ENCODE measurements at places on chromosomes 16 and 17.

GRCh38 chr17:56638591-56639051 lies 45.1 kb downstream of the NOG start:
- DNase-seq: no peak

DNA sequence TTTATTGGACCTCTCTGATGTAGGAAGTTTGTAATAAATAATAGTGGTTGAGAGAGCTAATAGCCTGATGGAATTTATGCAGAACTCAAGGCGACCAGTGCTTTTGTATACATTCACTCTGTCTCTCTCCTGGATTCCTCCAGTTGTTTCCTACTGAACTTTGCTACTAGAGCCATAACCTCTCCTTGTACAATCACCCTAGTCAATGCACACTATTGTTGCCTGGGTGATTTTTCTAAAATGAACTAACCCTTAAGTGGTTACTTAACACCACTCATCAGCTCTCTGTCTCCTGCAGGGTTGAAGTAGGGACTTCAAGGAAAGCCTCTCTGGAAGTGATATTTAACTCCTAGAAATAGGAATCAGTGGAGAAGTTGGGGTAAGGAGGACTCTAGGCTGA lies 9.7 kb downstream of the PHKB start:
- DNase-seq: no peak

GRCh38 chr17:32927201-32927723 lies 691 bp upstream of the TMEM98 start:
- no peak for DNase-seq

- no peak for DNase-seq
These were observed 141.7 kb downstream of the CDK5R1 start for GRCh38 chr17:32628271-32629044.

DNA sequence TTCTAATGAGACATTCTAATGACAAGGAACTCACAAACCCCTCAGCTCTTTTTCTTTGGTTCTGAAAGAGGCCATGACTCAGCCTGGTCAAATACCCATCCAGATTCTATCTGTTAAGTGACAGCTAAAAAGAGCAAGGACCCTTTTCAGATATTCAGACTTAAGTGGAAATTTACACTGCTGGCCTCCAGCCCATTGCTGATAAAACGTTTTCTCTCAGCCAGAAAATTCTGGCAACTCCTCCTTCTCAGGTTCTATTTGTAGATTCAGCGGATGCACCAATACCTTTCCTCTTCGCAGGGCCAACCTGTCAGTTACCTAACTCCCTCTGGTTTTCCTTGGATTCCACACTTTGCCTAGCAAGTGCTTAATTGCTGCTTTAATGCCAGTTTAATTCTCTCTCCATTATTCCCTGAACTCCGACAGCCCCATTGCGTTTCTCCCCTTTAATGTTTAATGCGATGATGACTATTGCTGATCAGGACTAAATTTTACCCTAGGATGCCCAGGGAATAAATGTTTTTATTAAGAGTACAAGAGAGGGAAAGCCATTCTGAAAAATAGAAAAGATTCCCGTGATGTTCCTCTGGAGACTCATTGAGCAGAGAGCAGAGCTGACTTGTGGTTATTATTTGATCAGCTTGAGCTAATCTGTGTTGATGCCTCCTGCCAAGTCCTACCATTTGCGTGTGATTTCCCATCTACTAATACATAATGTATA lies 35.9 kb upstream of the TOM1L1 start:
- no peak for DNase-seq

- DNase-seq: peak; percentile 27
These were observed 6.6 kb downstream of the WFIKKN2 start for GRCh38 chr17:50841949-50842354.

DNA sequence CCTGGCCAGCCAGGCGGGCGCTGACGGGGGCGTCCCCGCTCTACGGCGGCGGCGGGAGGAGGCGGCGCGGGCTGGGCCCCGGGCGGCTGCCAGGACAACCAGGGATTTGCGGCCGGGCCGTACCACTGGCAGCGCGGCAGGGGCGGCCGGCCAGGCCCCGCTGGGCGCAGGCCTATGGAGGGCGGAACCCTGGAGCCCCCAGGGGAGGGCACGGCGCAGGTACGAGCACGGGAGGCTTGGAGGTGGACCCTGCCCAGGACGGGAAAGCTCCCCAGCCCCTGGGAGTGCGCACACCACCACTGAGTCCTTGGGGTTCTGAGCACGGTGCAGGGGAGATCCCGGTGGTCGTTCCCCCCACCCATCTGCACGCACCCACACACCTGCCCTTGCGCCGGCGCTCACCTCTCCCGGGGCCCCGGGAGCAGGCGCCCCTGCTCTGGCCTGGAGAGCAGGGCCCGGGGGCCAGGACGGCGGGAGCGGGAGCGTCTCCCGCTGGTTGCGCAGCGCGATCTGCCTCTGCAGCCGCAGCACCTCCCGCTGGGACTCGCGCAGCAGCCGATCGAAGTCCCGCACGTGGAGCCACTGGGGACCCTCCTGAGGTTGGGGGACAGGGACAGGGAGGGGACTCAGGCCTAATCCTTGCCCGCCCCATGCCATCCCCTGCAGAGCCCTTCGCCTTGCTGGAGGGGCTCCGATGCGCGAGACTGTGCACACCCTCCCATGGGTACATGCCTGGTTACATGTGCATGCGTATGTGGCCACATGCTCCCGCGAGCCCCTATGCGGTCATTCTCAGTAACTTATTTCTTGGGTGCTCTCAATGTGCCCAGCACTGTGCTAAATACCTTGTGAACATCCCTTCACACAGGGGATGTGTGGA lies 3.9 kb downstream of the TSPOAP1 start:
- no peak for DNase-seq

DNA sequence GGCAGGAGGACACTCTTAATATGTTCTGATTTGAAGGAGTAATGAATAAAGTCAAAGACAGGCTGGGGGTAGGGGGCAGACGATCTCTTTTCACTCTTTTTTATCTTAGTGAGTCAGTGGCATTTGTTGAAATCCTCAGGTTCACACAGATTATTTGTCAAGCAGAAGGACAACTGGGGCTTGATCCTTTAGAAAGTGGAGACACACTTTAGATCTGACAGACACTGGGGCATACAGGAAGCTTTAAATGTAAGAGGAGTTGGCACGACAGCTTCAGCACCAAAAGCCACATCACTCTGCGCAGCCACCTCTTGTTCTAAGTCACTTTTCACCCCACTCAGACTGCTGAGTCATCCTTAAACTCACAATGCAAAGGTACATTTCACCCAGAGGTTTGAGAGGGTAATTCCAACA lies 121.5 kb downstream of the STXBP4 start:
- no peak for DNase-seq

DNA sequence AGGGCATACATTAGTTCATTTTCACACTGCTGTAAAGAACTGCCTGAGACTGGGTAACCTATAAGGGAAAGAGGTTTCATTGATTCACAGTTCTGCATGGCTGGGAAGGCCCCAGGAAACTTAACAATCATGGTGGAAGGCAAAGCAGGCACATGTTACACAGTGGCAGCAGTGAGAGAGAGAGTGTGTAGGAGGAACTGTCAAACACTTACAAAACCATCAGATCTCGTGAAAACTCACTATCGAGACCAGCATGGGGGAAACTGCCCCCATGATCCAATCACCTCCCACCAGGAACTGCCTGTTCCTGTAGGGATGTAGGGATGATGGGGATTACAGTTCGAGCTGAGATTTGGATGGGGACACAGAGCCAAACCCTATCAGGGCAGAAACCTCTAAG lies 17.2 kb downstream of the NUBP1 start:
- no peak for DNase-seq

DNA sequence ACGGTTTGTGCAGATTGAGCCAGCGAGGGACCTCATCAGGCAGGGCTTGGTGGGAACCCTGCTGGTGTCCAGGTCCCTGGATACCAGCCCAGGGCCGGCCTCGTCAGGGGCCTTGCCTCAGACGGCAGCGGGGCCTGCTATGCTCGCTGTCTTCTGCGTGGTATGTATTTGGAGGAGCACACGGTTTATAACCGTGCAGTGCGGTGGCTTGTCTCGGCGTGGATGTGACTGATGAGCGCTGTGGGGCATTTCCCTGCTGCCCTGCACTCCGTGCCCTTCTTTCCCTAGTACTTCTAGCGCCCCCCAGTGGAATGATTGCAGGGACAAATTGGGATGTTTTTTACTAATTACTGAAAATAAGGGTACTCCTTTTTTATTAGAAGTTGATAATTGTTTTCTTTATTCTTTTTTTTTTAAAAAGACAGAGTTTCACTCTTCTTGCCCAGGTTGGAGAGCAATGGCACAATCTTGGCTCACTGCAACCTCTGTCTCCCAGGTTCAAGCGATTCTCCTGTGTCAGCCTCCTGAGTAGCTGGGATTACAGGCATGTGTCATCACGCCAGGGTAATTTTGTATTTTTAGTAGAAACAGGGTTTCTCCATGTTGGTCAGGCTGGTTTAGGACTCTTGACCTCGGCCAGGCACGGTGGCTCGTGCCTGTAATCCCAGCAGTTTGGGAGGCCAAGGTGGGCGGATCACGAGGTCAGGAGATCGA lies 15.3 kb downstream of the TBCD start:
- DNase-seq: no peak

DNA sequence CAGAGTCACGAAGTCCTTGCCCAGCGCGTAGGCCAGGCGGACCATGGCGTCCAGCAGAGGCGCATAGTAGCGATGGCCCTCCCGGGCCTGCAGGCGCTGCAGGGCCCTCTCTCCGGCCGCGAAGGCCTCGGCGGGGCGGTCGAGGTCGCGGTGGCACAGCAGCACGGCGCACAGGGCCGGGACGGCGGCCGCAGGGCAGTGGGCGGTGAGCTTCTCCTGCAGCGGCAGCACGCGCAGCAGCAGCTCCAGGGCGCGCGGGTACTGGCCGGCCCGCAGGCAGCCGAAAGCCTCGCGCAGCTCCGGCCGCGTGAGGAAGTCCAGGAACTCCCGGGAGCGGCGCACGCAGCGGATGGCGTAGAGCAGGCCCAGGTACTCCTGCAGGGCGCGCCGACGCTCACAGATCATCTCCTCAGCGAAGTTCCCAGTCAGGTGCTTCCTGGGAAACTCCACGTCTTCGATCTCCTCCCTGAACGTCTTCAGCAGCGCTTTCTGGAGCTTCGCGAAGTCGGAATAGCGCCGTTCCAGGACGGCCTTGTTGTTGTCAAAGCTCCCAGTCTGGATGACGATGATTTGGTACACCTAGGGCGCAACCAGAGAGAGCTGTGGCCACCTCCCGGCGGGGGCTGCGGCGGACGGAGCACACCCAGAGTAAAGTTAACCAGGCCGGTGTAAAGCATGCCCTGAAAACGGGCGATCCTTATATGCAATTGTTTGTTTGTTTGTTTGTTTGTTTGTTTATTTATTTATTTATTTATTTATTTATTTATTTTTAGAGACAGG lies 7.4 kb downstream of the SNX20 start:
- no peak for DNase-seq

Data from activated T-helper 1 cell treated with anti-CD3 and anti-CD28 coated beads, Interleukin-2, amount 50 U/mL, for 16 hours (primary cell).